Lung microvascular endothelial cell (primary cell): ENCODE measurements at places on chromosomes 1 and 21. TPM values are rescaled to one million over a fixed set of nuclear protein-coding genes. Genes with fewer than 3 reads are reported as not detected.

Gene AIRE
- total RNA-seq = not detected in 2 replicates

Gene PPT1
- 34.7 and 45.1 TPM in 2 replicates for total RNA-seq

Gene CPTP
- total RNA-seq = 10.7 and 16.3 TPM in 2 replicates

DNA sequence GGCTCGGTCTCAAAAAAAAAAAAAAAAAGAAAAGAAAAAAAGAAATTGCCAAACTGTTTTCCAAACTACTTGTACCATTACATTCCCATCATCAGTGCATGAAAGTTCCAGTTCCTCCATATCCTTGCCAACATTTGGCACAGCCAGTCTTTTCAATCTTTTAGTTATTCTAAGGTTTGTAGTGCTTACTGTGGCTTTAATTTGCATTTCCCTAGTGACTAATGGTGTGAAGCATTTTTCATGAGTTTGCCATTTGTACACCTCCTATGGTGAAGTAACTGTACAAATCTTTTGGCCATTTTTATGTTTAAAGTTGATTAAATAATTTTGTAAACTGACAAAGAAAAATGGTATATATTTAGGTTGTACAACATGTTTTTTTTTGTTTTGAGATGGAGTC, 70.7 kb downstream of the DEGS1 start:
- DNase-seq = peak; percentile 5

GRCh38 chr1:226942392-226942791, 2.3 kb downstream of the COQ8A start:
- DNase-seq = no peak

GRCh38 chr1:33723251-33723650, 140.6 kb upstream of the HMGB4 start:
- DNase-seq = no peak

GRCh38 chr1:58982259-58982998, 198.6 kb upstream of the JUN start:
- DNase-seq = peak; percentile 85
